ENCODE measurements at places on chromosomes 16 and 17.

- peak; percentile 73 for DNase-seq
These were observed 26.2 kb upstream of the ZNF652 start for GRCh38 chr17:49388290-49388640.

GRCh38 chr17:41772218-41772585, 14.3 kb downstream of the JUP start:
- no peak for DNase-seq

- DNase-seq = no peak
These were observed 14.7 kb upstream of the PLLP start for GRCh38 chr16:57299009-57299718.

- DNase-seq = no peak
These were observed 32.8 kb downstream of the CCL4 start for GRCh38 chr17:36136439-36136838.

GRCh38 chr17:45702666-45703266, 81.4 kb upstream of the CRHR1 start:
- no peak for DNase-seq

DNA sequence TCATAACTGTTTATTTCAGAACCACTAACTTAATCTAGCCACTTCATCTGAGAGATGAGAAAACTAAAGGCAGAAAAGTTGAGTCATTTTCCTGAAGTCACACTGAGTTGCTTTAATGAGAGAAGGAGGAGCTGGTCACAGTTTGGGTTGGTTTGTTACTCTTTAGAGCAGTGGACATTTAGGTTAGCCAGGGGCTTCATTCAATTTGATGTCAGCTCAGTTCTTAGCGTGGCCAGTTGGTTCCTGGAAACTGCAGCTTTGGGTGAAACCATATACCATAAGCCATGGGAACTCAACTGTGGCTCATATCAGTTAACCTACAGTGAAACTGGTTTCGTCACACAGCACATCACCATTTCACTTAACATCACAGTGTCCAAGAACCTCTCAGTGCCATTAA, 59.2 kb upstream of the ADORA2B start:
- DNase-seq = peak; percentile 78

- DNase-seq = no peak
These were observed 26.5 kb downstream of the MMP15 start for GRCh38 chr16:58051821-58052603.

GRCh38 chr17:80187090-80187489, 17.3 kb downstream of the CARD14 start:
- peak; percentile 71 for DNase-seq

DNA sequence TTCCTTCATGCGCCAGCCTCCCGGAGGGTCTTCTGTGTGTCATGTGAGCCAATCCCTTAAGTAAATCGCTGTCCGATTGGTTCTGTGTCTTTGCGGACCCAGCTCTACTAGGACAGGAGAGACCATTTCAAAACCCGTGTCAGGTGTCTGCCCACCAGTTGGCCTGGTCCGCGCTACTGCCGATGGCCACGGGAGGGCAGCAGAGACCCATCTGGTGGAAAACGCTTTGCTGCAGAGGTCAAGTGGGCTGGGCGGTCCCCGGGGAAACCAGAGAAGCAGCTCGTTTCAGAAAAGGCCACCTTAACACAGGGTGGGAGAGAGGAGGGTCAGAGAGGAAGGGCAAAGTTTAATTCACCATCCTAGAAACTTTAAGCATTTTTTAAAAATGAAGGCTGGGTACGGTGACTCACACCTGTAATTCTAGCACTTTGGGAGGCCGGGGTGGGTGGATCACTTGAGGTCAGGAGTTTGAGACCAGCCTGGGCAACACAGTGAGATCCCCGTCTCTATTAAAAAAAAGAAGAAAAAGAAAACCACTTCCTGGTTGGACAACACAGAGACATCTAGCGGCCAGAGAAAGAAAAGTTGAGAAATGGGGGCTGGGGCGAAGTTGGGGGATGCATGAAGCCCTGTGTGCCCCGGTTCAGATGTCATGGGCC, 2.8 kb upstream of the CIBAR2 start:
- DNase-seq = peak; percentile 66

DNA sequence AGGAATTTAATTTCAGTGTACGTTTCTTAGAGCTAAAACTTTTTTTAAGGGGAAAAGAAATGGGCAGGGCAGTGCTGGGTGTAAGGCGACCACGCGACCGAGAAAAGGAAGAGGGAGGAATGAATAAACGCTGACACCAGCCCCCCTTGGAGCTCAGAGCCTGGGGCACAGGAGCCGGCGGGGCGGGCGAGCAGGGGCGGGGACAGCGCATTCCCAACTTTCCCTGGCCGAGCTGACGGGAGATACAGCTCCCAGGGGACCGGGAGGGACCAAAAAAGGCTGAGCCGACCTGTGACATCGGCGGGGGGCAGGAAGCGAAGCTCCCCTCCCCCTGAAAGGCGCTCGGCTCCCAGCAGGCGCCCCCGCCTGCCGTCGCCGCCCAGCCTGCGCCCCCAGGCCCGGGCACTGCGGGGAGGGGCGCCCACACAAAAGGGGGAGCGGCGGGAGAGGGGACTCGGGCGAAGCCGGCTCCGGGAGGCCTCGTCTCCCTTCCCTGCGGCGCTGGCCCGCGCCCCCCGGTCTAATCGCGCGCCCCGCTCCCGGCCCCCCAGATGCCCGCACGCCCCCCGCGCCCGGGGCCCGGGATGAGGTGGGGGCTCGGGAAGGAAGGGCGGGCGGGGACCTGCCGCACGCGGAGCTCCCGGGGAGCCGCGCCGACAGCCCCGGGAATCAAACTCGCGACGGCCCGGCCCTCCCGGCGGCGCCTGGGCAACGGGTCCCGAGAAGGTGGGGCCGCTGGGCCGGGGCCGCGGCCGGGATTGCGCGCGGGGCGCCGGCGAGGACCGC, 622 bp downstream of the CUEDC1 start:
- DNase-seq = no peak

- DNase-seq = no peak
These were observed 125.2 kb downstream of the USP31 start for GRCh38 chr16:23024044-23024443.
